ENCODE measurements at places on chromosomes 1 and 21.
A peak's percentile ranks its signal among the peaks of the same experiment; 100 is the strongest.

GRCh38 chr1:8524627-8525157 is 206.8 kb downstream of the SLC45A1 start:
- no peak for DNase-seq

DNA sequence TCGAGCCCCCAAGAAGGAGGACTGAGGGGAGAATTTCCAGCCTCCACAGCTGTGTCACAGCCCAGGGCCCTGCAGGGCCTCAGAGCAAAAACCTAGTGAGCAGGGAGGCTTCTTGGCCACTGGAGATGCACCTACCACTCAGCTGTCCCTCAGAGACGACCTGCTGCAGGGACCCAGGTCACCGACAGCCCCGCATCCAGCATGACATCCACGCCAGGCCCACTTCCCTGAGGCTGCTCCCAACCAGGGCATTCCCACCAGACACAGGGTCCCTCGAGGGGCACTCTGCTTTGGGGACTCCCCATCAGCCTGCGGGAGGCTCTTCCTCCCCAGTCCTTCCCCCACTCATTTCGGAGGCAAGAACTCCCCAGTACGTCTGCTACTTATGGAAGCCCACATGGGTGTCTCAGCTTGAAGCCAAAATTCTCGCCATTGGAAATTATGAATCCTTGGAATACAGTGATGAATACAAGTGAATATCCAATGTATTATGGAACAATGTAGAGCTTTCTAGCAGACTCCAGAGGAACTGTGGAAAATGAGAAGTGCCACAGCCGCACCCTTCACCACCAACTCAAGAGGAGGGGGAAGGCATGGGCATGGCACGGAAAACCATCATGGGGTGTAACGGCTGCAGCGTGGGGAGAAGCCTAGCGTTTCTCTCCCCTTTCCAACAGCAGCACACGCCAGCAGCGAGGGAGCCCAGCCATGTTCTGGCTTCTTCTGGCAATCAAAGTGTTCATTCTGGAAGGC is 6.9 kb downstream of the TFF3 start:
- DNase-seq = no peak

GRCh38 chr1:171969226-171969625 is 127.9 kb downstream of the DNM3 start:
- no peak for DNase-seq

- DNase-seq = no peak
Measured at GRCh38 chr1:220770245-220770913, 16.3 kb upstream of the MTARC1 start.

- DNase-seq = no peak
Measured at GRCh38 chr1:95582746-95583145, 348.7 kb downstream of the RWDD3 start.

- no peak for DNase-seq
Measured at GRCh38 chr1:156448134-156448967, 52.2 kb downstream of the MEF2D start.

- no peak for DNase-seq
Measured at GRCh38 chr1:15749399-15750291, 7.3 kb downstream of the TMEM82 start.

- DNase-seq = no peak
Measured at GRCh38 chr1:3454811-3455618, 550 bp downstream of the ARHGEF16 start.

DNA sequence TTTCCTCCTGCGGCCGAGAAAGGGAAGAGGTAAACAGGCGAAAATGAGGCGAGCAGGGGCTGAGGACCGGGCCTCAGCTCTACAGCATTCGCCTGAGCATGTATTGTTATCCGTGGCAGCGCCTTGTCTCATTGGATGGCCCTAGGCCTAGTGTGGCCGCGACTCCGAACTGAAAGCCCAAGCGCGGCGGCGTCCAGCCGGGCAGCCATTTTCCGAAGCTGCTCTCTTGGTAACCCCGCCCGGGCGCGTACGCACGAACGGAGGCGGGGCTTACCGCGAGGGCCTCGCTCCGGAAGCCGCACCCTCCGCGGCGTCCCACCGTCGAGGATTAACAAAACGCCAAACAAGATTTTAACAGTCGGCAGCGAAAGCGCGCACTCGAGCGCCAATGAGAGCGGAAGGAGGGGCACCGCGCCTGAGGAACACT is 797 bp upstream of the USP1 start:
- no peak for DNase-seq

GRCh38 chr1:208158640-208159554 is 85.3 kb downstream of the PLXNA2 start:
- DNase-seq = no peak

DNA sequence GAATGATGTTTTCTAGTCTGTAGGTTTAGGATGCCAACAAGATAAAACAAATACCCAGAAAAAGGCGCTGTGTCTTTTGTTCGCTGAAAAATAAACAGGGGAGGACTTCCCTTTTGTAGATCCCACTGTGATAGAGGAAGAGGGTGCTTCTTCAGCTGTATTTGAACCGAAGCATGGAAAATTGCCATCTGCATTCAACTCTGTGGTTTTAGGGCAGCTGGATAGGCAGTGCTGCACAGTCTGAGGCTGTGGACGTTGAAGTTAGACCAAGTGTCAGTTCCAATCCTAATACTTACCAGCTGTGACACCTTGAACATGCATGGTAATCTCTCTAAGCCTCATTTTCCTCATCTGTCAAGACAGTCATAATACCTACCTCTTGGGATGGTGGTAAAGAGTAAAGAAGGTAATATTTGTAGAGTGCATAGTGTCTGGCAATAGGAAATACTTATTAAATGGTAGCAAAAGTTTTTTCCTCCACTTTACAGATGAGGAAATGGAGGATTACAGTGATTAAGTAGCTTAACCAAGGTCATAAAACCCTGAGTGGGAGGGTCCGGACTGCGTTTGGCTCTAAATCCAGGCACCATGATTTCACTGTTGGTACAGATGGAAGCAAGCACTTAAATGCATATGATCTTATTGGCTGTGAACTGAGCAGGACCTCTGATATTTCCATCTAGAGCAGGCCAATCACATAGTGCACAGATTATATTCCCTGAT is 48.5 kb downstream of the UTP25 start:
- no peak for DNase-seq

GRCh38 chr1:225653463-225654276 is 747 bp upstream of the ENAH start:
- peak; percentile 24 for DNase-seq

DNA sequence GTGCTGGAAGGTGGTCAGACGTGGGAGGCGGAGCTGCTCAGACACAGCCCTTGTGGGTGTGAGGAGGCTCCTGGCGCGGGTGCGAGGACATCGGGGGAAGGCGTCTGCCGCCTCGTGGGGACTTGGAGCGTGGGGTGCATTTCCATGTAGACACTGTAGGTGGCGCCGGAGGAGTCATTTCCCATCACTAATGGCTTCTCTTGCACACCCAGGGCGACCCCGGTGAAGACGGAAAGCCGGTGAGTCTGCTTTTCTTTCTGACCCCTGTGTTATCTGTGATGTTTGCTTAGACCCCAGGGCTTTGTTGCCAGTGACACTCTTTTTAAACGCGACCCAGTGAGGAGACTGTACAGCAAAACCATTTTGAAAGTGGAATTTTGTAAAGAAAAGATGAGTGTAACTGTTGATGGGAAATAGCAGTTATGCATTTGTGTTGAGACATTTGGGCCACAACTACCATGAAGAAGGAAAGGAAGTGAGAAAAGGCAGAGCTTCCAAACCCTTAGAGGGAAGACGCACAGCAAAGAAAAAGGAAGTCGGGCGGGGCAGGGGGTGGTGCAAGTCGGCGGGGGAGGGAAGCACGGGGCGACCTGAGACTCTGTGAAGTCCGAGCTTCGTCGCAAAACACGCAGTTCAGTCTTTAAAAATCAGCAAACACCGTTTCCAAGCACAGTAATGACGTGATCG is 64.0 kb downstream of the SLC19A1 start:
- DNase-seq = peak; percentile 89

DNA sequence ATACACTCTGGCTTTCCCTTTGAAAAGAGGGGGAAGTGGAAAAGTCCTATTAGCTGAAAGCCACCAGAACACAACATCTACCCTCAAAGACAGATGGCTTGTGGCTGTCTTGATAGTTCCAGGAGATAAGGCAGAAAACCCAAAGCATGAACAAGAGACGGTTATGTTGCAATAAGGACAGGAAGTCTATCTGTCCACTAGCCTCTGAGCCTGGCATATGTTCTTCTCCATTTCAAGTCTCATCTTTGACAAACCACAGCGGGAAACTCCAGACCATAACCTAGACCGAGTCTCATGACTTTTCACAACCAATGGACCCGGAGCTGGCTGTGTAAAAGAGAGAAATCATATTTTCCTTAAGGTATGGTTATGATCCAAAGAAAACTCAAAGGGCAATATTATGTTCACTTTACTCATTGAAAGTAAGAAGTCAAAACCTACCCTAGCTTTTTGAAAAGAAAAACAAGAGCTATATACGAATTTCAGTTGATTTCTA is 33.8 kb downstream of the DUSP10 start:
- peak; percentile 84 for DNase-seq

- no peak for DNase-seq
Measured at GRCh38 chr1:68183895-68184294, 48.4 kb downstream of the WLS start.

All from activated CD8-positive, alpha-beta T cell treated with anti-CD3 and anti-CD28 coated beads for 36 hours (primary cell).